Activated T-helper 1 cell treated with anti-CD3 and anti-CD28 coated beads, Interleukin-2, amount 50 U/mL, for 16 hours (primary cell): ENCODE measurements at places on chromosomes 12 and 14.

DNA sequence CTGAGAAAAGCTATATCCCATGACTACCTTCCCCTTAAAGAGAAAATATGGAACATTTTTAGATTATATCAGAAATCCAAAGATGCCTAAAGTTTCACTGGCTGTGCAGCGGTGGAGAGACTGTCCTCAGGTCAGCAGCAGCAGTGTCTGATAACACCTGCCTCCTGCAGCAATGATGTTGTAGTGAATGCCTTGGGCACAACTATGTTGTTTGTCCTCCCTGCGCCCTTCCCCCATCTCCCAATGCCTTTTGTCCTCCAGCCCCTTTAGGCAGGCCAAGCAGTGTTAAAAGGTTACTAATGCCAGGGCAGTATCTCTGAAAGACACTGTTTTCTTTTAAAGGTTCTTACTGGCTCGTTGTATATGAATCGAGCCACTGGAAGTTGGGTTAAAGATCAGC is 13.2 kb downstream of the RTRAF start:
- DNase-seq, result no peak

DNA sequence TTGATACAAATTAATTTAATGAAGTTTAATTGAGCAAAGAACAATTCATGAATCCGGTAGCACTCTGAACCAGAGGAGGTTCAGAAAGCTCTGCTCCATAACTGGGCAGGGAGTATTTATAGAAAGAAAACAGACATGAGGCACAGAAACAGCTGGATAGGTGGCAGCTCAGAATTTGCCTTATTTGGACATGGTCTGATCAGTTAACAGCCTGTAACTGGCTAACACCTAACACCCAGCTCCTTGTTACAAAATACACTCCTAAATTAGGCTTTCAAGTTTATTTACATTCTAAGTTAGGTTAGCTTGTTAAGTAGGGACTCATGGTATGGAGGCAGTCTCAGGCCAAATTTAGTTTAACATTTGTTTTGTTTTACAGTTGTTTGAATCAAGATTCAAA is 67.8 kb upstream of the TMCC3 start:
- no peak for DNase-seq

GRCh38 chr12:79531518-79531917 is 159.2 kb downstream of the PAWR start:
- DNase-seq, result no peak

DNA sequence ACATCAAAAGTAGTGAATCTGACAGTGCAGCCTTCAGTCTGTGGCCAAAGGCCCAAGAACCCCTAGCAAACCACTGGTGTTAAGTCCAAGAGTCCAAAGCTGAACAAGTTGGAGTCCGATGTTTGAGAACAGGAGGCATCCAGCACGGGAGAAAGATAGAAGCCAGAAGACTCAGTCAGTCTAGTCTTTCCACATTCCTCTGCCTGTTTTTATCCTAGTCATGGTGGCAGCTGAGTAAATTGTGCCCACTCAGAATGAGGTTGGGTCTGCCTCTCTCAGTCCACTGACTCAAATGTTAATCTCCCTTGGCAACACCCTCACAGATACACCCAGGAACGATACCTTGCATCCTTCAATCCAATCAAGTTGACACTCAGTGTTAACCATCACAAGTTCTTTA is 1255.4 kb downstream of the LRFN5 start:
- no peak for DNase-seq

GRCh38 chr12:510071-510825 is 50.5 kb downstream of the B4GALNT3 start:
- no peak for DNase-seq

DNA sequence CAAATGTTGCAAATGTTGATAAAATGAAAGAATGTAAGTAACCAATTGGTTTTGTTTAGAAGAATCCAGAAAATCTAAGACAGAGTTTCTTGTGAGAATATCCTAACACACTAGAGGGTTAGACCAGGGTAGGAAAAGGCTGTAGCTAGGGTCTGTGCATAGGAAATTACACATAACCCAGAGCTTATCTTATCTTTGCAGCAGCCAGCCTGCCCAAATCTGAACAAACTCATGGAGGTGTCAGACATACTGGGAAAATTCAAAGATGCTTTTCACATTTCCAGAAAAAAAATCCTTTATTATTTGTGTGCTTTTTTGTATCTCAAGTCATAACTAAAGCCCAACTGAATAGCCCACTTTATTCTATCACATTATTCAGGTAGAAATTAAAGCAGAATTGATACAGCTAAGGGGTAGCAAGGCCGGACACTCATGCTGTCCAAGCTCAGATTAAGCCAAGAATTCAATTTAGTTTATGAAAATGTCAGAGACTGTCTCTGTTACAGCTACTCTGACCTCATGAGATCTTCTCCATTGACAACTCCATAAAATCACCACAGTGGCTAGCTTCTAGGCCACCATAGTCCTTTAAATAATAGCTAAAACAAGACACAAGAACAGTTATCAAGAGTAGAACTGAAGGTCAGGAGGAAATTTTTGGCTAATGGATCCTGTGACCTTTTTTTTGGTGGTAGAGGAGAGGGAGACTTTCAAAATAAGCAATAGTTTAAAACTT is 169.6 kb upstream of the RASSF8 start:
- DNase-seq, result no peak

- DNase-seq, result no peak
These were observed 19.4 kb downstream of the LPCAT3 start for GRCh38 chr12:6998715-6999451.

- DNase-seq, result no peak
These were observed 42.7 kb downstream of the CDC42BPB start for GRCh38 chr14:103014466-103015228.

DNA sequence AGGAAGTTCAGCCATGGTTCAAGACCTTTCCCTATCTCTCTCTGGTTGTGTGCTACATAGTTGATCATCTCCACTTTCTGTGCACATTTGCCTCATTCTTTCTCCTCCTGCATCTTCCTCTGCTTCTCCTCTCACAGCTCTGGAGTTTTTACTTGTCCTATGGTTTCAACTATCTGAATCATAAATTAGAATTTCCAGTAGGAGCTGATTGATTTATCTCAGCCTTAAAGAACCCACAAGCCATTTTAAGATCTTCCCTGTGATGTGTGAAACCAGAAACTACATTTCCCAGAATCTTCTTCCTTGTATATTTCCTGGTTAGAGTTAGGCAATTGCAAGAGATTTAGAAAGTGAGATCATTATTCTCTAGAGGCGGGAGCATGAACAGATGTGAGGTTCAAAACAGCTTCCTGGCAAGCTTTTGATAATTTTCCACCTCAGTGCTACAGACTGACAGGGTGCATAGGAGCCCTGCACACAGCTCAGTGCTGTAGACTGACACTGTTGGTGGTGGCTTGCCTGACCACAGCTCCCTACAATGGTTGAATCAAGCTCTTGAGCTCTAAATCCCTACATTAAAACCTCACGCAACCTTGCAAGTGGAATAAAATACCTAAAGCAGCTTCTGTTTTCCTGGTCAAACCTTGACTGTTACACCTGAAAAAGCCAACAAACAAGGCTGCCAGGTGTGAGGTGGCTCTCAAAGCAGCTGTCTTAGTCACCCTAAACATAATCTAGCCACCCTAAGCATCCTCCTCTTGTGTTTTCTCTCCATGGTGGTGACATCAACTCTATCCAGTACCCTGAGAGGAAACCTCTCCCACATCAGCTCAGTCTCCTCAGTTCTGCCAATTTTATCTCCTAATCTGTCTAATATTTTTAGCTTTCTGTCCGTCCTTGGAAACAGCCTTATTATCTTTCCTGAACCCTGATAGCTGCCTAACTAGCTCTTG is 21.5 kb upstream of the IFNG start:
- DNase-seq, result no peak

DNA sequence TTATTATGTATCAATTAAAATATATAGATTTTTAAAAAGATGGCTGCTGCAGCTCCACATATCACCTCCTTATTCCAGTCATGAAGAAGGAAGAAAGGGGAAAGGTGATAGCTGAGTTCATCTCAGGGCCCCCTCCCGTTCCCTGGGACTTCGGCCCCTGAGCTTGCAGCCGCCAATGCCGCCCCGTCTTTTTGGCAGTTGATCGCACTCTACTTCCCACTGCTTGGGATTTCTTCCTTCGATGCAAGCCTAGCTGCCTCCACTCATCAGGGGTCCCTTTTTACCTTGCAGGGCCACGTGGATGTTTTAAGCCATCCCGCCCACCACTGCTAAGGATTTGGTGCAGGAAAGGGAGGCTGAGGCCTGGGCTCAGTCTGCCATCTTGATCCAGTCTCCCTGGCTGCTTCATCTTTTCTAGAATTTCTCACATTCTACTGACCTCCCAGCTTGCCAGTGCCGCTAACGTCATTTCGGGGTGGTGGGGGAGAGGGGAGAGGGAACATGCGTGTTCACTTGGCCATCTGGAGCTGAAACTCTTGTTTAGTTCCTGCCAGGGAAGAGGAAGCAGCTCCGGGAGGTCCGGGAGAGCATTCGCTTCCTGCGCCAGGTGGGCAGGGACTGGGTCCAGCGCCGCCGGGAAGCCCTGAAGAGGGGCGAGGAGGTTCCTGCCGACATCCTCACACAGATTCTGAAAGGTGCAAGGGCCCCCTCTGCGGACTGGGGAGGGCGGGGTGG is 31.3 kb downstream of the CYP46A1 start:
- no peak for DNase-seq

DNA sequence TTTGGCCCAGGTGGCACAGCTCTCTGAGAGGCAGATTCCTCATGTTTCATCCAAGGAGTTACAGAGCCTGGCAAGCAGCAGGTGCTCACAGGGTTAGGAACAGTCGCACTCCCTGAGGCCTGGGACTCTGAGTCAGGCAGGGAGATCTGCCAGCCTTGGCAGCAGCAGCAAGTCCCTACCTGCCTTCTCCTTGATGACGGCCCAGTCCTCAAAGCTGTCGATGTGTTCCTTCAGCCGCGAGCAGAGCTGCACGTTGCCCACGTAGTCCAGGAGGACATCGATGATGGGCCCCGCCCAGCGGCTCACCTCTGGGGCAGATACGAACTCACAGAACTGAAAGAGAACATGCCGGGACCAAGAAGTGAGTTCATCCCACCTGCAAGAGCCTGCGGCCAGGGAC is 10.4 kb downstream of the FAM181A start:
- DNase-seq, result no peak

DNA sequence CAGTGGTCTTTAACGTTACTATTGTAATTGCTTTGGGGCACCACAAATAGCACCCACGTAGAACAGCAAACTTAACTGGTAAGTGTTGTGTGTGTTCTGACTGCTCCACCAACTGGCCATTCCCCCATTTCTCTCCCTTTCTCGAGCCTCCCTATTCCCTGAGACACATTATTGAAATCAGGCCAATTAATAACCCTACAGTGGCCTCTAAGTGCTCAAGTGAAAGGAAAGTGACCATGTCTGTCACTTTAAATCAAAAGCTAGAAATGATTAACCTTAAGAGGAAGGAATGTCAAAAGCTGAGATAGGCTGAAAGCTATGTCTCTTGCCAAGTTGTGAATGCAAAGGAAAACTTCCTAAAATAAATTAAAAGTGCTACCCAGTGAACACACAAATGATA is 22.3 kb downstream of the PPP1R13B start:
- no peak for DNase-seq

- DNase-seq, result no peak
These were observed 29.3 kb upstream of the PIWIL1 start for GRCh38 chr12:130308393-130308792.

DNA sequence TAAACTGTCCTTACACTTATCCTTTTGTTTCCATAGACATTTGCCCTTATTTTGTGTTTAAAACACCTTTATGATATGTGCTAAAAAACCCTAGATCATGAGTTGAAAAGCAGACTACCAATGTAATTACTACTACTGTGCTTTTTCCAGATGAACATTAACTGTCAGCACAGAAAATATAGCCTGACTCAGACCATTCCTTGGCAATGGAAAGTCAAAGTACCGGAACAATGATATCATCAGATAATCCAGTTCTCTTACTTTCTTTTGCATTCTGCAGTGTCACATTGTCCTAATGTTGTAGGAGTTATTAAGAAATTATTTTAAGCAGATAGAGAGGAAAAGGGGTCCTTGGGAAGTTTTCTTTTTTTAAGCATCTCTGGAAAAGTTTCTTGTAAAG is 1189.0 kb upstream of the FLRT2 start:
- no peak for DNase-seq

- DNase-seq, result no peak
These were observed 128.9 kb downstream of the FOXN3 start for GRCh38 chr14:89288114-89288513.

- DNase-seq, result no peak
These were observed 268.6 kb downstream of the TRHDE start for GRCh38 chr12:72540811-72541210.

GRCh38 chr12:120115066-120115465 is 1.5 kb downstream of the RAB35 start:
- no peak for DNase-seq

DNA sequence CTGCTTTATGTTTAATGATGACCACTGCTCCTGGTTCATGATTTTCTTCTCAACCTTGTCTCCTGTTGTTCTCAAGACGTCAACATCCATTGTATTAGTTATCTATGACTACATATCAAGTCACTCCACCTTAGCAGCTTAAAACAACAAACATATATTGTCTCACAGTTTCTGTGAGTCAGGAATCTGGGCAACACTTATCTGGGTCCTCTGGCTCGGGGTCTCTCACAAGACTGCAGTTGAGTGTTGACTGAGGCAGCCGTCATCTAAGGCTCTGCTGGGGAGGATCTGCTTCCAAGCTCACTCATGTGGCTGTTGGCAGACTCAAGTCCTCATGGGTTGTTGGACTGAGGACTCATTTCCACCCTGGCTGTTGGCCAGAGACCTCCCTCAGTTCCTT is 27.3 kb upstream of the FRS2 start:
- DNase-seq, result no peak

GRCh38 chr12:58419196-58419760 is 477.9 kb downstream of the ATP23 start:
- DNase-seq, result no peak

DNA sequence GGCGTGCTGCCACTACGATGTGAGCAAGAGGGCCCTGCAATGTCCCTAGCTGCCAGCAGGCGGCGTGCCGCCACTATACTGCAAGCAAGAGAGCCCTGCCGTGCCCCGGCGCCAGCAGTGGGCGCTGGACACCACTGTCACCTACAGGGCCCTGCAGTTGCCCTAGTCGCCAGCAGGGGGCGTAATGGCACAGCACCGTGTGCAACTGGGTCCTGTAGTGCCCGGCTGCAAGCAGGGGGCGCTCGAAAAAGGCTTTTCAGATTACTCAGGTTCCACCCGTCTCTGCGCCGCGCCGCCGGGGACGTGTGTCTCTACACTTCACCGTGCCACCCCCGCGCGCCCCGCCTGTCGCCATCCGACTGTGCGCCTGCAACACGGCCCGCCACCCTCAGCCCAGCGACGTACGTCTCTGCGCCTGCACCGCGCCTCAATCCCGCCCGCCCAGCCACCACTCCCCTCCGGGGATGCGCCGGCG is 1356.9 kb downstream of the TMEM121 start:
- no peak for DNase-seq
